Uterus (tissue), 4 donors: ENCODE measurements at places on chromosomes 7 and 10. TPM values are rescaled to one million over a fixed set of nuclear protein-coding genes. Genes with fewer than 3 reads are reported as not detected.

Gene IRF5
- total RNA-seq: 5.6 TPM

Gene TMEM248
- total RNA-seq: 70.2 TPM

DNA sequence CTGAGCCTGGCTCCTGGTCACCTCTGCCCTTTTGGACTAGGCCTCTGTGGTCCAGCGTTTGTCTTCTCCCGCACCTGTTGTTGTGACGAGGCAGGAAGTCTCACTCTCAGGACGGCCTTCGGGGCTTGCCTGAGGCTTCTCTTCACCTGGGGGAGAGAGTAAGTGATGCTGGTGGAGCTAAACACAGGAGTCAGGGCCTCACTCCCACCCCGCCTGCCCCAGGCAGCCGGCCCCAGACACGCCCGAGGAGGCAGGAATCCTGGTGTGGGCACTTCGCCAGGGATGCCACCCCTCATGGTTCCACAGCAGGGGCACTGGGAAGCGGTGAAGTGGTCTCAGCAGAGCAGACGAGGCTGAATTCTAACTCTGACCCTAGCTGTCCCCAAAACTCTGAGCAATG is 42.4 kb downstream of the IL2RA start:
- no peaks in the 10 kb centered on the region for H3K36me3 ChIP-seq
- no peak overlapping the region for H3K4me3 ChIP-seq
- H3K27ac ChIP-seq: no peak overlapping the region
- DNase-seq: no peak
- no peaks in the 10 kb centered on the region for H3K27me3 ChIP-seq

Gene GSTO2
- total RNA-seq: 5.6 TPM

DNA sequence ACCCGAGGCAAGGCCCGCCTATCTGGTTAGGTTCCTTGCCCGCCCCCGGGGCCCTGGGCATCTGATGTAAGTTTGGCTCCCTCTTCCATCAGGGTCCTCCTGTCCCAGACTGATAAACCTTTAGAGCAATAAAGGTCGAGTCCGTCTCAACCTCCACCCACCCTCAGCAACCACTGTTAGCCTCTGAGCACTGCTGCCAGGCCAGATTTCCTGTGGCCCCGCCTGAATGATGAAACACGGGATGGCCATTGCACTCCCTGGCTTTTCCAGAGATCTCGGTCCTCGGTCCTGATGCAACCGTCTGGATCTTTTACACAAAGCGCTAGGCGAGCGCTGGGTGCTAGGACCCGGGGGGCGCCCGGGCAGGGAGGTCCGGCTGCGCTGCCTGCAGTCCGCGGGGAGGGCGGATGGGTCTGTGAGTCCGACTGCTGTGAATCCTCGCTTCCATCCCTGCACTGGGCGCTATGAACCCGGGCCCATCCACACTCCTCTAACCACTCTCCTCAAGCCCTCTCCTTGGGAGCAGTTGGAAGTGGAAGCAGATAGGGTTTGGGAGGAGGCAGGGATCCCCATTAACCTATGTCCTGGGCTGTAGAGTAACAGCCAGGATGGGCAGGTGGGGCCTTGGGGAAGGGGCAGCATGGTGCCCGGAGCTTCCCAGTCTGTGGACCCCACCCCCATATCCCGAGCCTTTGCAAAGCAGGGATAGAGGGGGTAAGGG is 875 bp upstream of the DDIT4 start:
- DNase-seq: peak; percentile 95
- H3K27ac ChIP-seq: peak overlapping the region; percentile 97
- H3K4me3 ChIP-seq: peak overlapping the region; percentile 97

DNA sequence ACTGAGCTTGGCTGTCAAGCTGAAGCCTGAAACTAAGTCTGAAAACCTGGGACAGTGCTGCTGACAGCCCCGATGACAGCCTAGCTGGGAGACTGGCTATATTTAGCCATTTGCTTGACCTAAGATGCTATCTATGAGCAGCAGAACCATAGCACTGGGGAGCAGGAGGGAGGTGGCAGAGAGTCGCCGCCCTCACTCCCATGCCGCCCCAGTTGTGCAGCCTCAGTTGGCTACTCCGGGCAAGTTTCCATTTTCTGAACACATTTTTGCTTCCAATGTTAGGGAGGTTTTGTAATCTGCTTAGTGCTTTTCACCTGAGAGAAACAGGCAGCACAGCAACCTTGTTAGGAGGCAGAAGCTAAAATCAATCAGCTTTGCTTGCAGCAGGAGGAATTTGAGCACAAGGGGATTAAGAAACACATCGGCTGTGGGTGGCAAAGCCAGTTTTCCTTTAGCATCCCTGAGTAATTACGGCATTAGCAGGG is 20.4 kb upstream of the C10orf71 start:
- no peak overlapping the region for H3K27ac ChIP-seq
- H3K36me3 ChIP-seq: no peaks in the 10 kb centered on the region
- H3K27me3 ChIP-seq: no peaks in the 10 kb centered on the region
- H3K4me3 ChIP-seq: no peak overlapping the region
- H3K4me1 ChIP-seq: no peaks in the 10 kb centered on the region
- no peak for DNase-seq

DNA sequence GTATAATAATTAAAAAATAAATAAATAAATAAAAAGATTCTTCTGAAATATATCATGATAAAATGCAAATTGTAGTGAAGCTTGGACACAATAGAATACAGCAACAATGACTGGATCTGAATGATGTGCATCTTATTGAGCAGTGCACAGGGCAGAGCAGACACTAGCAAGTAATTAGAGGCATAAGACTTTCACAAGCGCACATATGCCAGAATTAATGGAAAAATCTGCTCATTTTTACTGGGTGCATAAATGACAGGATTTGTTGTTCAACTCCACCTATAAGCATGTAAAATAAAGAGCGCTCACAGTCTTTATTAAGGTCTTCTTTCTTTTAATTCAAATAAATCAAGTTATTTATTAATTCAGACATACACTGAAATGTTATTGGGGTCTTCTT is 125.0 kb downstream of the DPY19L1 start:
- no peaks in the 10 kb centered on the region for H3K27me3 ChIP-seq
- no peak for DNase-seq
- H3K27ac ChIP-seq: no peak overlapping the region
- H3K4me1 ChIP-seq: no peaks in the 10 kb centered on the region
- H3K4me3 ChIP-seq: no peak overlapping the region
- H3K36me3 ChIP-seq: no peaks in the 10 kb centered on the region

GRCh38 chr7:151218170-151218569 is 7.9 kb upstream of the H2BK1 start:
- H3K4me1 ChIP-seq: no peaks in the 10 kb centered on the region
- H3K36me3 ChIP-seq: no peaks in the 10 kb centered on the region
- no peak overlapping the region for H3K27ac ChIP-seq
- DNase-seq: no peak
- no peaks in the 10 kb centered on the region for H3K27me3 ChIP-seq

GRCh38 chr7:30927559-30927958 is 15.9 kb downstream of the AQP1 start:
- H3K36me3 ChIP-seq: no peaks in the 10 kb centered on the region
- no peak overlapping the region for H3K4me3 ChIP-seq
- peak; percentile 9 for DNase-seq
- no peaks in the 10 kb centered on the region for H3K4me1 ChIP-seq
- no peak overlapping the region for H3K27ac ChIP-seq
